RCC 7860 (cell line): ENCODE measurements at places on chromosomes 11 and 22.

DNA sequence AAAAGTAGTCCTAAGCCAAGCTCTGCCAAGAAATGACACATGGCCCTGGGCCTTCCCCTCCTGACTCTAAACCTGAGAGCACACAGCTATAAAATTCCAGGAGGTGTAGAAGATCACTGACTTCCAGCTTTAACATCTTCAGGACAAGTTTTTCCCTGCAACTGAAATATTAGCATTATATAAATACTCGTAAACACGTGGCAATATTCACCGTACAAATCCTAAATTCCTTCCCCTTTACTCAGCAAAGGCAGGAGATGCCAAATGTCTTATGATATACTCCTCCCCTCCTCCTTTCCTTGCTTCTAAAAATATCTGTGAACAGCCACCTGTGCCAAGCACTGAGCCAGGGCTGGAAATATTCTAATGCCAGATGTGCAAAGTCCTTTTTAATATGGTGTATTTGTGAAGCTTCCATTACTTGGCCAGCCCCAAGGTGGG, 194.0 kb downstream of the LARGE1 start:
- no peak for DNase-seq

- no peak for DNase-seq
Measured at GRCh38 chr11:110198031-110198729, 98.2 kb downstream of the RDX start.

- DNase-seq: peak; percentile 11
Measured at GRCh38 chr11:104830080-104830479, 68.2 kb downstream of the CASP12 start.

- no peak for DNase-seq
Measured at GRCh38 chr11:19377881-19378280, 137.1 kb upstream of the E2F8 start.

DNA sequence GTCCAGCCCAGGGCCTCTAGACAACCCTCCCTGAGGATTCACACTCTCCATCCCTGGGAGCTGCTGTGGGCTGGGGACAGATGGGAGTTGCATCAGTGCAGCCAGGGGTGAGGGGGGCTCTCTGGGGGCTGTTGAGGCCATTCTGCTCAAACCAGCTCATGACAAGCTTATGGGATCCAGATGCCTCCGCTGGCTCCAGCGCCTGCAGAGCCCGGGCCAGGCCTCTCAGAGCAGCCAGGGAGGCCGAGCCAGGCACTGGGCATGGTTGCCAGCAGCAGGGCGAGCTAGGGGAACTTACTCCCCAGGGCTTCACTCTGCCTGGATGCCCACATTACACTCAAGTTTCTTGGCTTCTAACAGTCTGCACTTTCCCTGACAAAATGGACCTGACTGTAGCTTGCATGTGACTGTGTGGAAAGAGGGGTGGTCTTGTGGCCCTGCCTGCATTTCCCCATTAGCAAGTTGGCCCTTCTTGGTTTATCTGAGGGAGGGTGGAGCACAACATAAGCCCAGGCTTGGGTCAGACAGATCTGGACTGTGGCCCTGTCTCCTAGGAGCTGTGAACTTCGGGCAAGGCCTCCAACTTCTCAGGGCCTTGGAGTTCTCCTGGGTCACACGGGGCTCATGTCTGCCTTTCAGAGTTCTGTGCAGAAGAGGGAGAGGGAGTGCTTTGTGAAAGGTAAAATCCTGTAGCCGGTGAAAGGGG, 34.5 kb upstream of the CYB5R3 start:
- no peak for DNase-seq

GRCh38 chr11:8586805-8587204, 7.2 kb downstream of the STK33 start:
- no peak for DNase-seq

DNA sequence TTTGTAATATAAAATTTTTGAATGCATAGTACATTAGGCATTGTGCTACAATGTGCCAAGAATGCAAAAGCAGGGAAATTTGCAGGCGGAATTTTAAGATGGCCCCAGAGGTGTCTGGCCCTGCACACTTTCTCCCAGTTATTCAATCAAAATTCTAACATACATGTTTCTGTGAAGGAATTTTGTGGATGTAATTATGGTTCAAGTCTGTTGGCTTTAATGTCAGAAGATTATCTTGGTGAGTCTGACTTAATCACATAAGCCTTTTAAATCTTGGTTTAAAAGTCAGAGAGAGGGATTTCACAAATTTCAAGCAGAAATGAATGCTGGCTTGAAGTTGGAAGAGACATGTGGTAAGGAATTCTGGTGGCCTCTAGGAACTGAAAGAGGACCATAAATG, 423.4 kb upstream of the CCDC179 start:
- DNase-seq: no peak

GRCh38 chr11:16763746-16764145, 25.3 kb downstream of the C11orf58 start:
- no peak for DNase-seq

DNA sequence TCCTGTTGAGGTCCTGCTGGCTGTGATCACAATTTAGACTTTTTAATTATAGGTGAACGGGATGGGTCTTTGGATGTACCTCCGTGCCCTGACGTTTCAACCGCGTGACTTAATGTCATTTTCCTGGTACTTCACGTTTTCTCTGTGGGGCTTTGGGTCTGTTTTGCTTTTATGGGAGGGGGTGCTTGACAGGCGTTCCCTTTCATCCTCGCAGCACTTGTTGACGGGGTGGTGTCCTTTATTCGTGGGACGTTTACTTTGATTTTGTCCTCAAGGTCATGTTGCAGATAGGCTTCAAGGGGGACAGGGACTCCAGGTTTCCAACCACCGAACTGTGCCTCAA, 994 bp downstream of the PPP6R3 start:
- no peak for DNase-seq

GRCh38 chr11:26583550-26583949, 11.5 kb upstream of the MUC15 start:
- DNase-seq: no peak

- peak; percentile 95 for DNase-seq
Measured at GRCh38 chr22:29344137-29344536, 28.6 kb upstream of the RASL10A start.

DNA sequence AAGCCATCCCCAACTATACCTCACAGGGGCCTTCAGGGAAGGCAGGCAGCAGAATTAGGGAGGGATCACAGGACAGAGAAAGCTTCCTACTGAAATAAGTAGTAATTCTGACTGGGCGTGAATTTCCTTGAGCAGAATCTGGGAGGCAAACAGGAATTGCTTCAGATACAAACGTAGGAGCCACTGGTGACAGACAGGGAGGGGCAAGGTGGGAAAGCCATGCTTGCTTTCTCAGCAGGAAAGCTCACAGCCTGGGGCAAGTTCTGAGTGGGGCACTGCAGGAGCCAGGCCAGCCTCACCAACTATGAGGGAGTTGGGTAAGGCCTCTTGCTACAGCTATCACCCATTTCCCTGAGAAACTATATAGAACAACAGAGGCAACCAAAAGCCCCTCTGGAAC, 43.6 kb downstream of the ARHGAP32 start:
- no peak for DNase-seq

- DNase-seq: no peak
Measured at GRCh38 chr11:117678658-117679406, 118.2 kb downstream of the DSCAML1 start.

- peak; percentile 83 for DNase-seq
Measured at GRCh38 chr22:42933485-42934091, 76.5 kb upstream of the ARFGAP3 start.

DNA sequence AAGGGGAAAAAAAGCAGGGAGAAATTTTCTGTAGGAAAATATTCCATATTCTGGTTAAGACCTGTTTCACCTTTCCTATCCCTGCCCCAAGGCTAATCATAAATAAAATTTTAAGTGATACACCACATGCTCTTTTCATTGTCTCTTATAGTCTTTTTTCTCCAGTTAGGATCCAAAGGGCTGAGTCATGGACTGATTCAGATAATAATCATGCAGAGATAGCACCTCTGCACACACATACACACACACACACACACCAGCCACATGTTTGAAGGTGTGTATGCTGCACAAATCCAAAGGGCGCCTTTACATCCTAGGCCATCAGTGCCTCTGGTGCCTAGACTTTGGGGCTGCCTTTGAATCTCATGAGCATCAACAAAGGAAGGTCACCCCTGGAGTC, 35.5 kb upstream of the CWF19L2 start:
- DNase-seq: peak; percentile 60

GRCh38 chr11:18699848-18700261, 1.3 kb downstream of the TMEM86A start:
- DNase-seq: no peak

- DNase-seq: no peak
Measured at GRCh38 chr22:46781291-46781690, 18.8 kb downstream of the TBC1D22A start.

DNA sequence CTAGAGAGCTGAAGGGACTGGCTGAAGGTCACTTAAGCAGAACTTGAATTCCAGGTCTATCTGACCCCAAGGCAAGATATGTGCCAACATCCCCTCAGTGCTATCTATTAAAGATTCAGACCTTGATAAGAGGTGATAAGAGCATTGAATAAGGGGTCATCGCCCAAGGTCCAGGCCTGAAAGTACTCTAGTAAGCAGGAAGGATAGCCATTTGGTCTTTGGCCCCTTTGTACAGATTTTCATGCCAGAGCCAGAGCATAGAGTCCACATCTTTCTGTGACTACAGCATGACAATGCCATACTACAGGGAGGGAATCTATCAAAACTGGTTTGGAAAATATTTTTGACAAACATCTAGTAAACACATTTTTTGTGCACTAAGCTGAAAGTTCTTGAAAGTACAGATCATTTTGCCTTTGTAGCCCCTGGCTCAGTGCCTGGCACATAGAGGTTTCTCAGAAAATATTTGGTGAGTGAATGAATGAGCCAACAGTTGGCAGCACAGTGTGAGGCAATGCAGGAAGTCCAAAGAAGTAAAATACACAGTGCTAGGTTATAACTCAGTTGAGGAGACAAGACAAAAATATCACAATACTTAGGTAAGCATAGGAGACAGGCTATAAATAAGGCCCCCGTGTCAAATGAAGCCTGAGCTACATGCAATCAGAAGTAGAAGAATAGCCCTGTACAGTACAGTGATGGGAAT, 15.1 kb upstream of the RRAS2 start:
- DNase-seq: peak; percentile 22

DNA sequence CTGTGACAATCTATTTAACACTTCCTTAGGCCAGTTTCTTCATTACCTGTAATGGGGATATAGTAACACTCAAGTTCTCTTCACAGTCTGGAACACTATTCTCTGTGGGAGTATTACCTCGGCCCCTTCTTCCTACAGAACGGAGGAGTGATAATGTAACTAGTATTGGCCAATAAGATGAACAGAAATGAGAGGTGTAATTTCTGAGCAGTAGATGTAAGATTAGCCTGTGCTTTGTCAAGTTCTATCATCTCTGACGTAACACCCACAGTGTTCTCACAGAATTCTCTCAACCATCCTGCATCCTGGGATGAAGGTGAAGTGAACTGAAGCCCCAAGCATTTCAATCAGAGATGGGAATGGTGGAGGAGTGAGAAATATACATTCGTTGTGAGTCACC, 65.2 kb upstream of the TOP3B start:
- no peak for DNase-seq

- DNase-seq: no peak
Measured at GRCh38 chr22:28332410-28332809, 347.2 kb downstream of the TTC28 start.

GRCh38 chr11:65918211-65919140, at the start of gene C11orf68:
Gene C11orf68, minus strand, starts transcription at chr11:65919062. Its CDS starts 31 bp downstream, at chr11:65919031.
- DNase-seq: no peak

DNA sequence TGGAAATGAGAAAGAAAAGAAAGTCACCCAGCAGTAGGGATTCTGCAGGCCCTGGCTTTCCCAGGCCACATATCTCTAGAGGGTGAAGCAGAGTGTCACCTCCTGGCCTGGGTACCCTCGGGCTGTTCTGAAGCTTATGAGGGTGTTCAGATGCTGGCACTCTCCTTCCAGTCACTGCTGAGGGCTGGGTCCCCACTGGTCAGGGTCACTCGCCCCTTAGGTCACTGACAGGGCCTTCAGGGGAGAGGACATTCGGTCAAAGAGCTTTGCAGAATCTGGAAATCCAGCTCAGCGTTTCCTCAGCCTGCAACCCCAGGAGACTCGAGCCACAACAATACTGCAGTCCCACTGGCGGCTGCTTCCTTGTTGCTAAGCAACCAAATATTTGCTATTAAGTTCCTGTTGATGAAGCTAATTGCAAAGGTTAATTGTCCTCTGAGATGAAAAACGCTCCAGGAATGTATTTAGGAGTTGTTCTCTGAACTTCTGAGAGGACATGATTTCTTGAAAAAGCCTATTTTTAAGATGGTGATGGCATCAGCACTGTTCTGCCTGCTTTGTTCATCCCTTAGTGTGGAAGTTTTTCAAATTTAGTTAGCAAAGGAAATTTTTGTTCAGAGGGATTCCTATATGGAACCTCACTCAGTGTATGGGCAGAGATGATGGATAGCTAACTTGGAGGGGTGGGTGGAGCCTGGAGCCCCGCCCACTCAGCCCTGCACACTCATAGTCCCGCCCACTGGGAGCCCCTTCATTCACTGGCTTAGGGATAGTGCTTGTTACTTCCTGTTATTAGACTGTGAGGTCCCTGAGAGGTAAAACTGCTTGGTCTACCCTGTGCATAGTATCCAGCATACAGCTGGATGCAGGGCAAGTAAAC, 109.2 kb downstream of the CSNK2A3 start:
- no peak for DNase-seq
